ENCODE measurements at places on chromosomes 7 and 10. TPM values are rescaled to one million over a fixed set of nuclear protein-coding genes. Genes with fewer than 3 reads are reported as not detected.

The NOBOX gene
- total RNA-seq: not detected

The MGAM2 gene
- total RNA-seq: 0.09 TPM

The HKDC1 gene
- 1.6 TPM for total RNA-seq

The TMEM196 gene
- total RNA-seq: not detected

The TRA2A gene
- total RNA-seq: 96.8 TPM

The ADCY1 gene
- 52.3 TPM for total RNA-seq

The CALHM1 gene
- total RNA-seq: not detected

The ECHDC3 gene
- total RNA-seq: 4.2 TPM

The CLCN1 gene
- 0.09 TPM for total RNA-seq
